ENCODE measurements at places on chromosomes 6 and 20.

DNA sequence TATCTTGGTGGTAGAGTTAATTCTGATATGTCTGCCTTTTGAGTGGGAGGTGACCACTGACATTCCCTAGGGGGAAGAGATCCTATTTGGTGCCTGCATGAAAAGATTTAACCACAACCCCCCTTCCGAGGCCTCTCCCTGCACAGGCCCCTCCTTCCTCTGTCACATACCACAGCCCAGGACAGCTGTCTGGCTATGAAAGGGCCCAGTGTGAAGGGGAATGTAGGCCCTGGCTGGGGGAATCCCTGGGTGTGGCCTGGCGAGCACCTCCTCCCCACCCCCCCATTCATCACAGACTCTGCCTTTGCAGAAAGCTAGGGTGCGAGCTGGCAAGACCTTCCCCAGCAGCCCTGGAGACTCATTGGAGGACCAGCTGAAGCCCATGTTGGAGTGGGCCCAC lies 27.4 kb upstream of the MAPRE1 start:
- no peak for DNase-seq

- DNase-seq = no peak
Measured at GRCh38 chr6:33772082-33772830, 16.7 kb downstream of the LEMD2 start.

DNA sequence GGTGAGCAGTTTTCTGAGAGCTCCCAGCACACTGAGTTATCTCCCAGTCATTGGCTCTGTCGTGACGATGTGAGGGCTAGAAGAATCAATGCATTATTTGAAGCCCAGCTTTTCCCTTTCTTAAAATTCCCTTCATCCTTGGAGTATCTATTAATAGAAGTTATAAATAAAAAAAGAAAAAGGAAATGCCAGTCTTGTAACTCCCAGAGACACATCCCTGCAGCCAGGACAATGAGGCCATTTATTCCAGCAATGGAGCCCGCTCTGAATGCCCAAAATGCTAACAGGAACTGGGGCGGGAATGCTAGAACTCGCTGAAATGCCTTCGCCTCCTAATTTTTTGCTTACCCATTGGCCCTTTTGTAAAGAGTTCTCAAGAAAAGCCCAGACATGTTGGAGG lies 305.8 kb downstream of the TFAP2C start:
- DNase-seq = no peak

DNA sequence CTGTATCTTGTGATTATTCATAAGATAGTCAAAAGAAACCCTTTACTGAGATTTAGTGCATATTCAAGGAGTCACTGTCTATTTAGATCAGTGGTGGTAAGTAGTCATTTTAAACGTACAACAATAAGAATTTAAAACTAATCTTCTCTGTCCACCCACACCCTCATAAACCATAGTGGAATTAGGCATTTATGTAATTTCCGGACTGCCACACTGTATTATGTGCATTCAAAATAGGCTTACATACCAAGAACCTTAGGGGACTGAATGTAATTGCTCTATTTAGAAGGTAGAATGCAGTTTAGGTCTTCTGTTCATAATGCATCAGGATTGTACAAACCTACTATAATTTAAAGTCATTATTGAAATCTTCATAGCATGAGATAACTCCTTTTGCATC lies 685.4 kb downstream of the TENT5A start:
- no peak for DNase-seq

DNA sequence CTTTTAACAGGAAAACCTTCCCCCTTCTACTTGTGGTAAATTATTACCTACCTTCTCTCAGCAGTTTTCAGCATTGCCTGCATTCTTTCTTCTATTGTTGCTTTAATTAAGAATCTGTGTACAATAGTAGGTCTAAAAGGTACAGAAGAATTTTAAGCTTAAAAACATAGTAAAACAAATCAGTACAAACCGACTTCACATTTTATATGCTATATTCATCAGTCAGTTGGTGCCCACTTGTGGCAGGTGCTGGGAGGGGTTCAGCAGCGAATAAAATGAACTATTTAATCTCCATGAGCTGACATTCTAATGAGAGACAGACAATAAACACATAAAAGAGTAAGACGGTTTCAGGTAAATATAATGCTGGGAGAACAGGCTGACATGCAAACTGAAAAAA lies 73.4 kb upstream of the FBXO30 start:
- no peak for DNase-seq

DNA sequence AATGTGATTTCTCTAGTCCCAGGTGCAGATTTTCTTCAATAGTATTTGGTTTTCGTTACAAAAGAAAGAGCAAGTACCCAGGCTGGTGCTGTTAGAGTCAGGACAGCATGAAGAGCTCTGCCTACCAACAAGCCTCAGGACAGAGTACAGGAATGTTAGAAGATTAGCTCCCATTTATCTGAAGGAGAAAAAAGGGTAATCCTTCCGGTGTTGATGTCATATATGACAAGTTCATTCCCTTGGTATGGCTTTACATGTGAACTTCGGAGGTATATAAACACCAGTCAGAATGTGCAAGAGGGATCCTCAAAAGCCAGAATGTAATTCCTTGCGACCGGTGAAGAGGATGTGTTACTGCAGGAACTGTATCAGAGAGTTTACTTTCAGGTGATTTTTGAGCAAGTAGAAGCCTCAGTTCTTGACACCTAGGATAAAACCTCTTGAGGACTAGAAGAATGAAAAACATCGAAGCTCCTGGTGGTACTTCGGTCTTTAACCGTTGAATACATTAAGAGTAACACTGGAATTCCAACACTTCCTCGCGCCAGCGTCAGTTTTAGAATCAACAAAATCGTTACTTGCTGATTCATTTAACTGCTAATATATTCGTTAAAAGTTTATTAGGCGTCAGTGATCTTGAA lies 194.2 kb upstream of the ZNF184 start:
- no peak for DNase-seq

DNA sequence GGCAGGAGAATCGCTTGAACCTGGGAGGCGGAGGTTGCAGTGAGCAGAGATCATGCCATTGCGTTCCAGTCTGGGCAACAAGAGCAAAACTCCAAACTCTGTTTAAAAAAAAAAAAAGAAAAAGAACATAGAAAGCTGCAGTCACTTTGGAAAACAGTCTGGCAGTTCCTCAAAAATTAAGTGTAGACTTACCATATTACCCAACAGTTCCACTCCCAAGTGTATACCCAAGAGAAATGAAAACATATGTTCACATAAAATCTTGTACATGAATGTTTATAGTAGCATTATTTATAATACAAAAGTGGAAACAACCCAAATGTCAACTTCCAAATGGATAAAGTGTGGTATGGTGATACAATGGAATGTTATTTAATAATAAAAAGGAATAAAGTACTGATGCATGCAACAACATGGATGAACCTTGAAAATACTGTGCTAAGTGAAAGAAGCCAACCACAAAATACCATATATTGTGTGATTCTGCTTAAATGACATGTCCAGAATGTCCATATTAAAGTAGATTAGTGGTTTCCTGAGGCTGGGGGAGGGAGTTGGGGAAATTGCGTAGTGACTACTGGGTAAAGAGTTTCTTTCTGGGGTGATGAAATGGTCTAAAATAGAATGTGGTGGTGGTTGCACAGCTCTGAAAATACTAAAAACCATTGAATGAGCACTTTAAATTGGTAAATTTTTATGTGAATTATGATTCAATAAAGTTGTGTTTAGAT lies 62.9 kb downstream of the SUN5 start:
- DNase-seq = no peak

DNA sequence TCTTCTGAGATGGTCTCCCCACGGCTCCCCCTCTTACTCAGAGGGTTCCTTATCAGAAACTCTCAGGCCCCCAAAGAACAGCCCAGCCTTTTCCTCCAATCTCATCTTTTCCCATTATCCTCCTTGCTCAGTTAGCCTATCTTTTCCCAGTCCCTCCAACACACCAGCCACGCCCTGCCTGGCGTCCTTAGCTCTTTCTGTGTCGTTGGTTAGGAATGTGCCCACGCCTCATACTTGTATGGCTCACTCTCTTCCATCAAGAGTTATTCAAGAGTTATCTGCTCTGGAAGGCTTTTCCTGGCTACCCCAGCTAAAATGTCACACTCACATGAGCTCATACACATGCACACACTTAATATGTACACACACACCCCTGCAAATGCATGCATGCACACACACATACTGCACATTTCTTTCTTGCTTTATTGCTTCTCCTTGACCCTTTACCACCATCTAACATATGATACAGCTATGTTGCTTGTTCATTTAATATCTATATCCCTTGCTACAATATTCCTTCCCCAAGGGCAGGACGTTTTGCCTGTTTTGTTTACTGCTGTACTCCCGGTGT lies 37.6 kb downstream of the SLC2A10 start:
- DNase-seq = no peak

DNA sequence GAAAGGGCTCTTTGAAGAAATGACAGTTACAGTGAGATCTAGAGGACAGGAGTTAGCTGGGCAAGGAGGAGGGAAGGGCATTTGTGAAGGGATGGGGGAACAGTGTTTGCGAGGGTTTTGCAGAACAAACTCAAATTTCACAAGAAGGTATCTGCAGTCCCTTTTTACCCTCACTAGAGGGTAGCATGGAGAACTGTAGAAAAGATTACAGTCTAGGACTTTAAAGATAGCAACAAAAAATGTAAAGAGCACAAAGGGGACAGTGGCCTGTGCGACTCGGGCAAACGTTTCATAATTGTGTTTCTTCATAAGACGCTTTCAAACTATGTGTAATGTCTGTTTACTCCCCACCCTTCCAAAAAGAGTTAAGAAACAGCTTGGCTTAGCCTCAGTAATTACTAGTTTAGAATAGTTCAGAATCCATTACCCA lies 21.2 kb upstream of the ASXL1 start:
- DNase-seq = no peak

DNA sequence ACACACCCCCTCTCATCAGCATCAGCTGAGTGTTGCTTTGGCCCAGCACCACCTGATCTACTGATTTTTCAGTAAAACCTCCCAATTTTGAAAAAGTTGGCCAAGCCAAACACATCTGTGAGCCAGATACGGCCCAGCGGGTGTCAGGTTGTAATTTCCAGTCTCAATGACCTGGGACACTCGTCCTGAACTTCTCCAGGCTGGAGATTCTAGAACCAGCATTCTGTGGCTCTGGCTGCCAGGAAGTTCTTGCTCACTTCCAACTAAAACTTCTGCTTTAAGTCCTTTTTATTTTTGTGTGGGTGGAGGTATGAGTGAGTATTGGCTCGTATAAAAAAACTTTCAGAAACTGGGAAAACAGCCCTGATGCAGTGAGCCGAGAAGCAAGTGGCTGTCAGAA lies 5.1 kb downstream of the KIAA1755 start:
- no peak for DNase-seq

- no peak for DNase-seq
Measured at GRCh38 chr6:78909391-78909790, 42.0 kb downstream of the IRAK1BP1 start.

- no peak for DNase-seq
Measured at GRCh38 chr6:1494671-1495070, 105.3 kb downstream of the FOXF2 start.

GRCh38 chr6:167759912-167760311 lies 66.8 kb upstream of the AFDN start:
- no peak for DNase-seq

- no peak for DNase-seq
Measured at GRCh38 chr6:130810307-130811030, 16.7 kb upstream of the SMLR1 start.

DNA sequence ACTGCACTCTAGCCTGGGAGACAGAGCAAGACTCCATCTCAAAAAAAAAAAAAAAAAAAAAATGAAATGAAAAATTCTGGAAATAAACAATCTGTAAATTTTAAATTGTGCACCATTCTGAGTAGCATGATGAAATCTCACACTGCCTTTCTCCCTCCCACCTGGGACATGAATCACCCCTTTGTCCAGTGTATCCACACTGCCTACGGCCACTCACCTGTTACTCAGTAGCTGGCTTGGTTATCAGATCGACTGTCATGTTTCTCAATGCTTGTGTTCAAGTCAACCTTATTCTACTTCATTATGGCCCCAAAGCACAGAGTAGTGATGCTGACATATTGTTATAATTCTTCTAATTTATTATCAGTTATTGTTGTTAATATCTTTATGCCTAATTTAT lies 58.7 kb upstream of the MTHFD1L start:
- DNase-seq = no peak

- no peak for DNase-seq
Measured at GRCh38 chr6:71383901-71384489, 95.4 kb downstream of the OGFRL1 start.

- DNase-seq = no peak
Measured at GRCh38 chr20:9359561-9360308, 154.7 kb upstream of the LAMP5 start.

DNA sequence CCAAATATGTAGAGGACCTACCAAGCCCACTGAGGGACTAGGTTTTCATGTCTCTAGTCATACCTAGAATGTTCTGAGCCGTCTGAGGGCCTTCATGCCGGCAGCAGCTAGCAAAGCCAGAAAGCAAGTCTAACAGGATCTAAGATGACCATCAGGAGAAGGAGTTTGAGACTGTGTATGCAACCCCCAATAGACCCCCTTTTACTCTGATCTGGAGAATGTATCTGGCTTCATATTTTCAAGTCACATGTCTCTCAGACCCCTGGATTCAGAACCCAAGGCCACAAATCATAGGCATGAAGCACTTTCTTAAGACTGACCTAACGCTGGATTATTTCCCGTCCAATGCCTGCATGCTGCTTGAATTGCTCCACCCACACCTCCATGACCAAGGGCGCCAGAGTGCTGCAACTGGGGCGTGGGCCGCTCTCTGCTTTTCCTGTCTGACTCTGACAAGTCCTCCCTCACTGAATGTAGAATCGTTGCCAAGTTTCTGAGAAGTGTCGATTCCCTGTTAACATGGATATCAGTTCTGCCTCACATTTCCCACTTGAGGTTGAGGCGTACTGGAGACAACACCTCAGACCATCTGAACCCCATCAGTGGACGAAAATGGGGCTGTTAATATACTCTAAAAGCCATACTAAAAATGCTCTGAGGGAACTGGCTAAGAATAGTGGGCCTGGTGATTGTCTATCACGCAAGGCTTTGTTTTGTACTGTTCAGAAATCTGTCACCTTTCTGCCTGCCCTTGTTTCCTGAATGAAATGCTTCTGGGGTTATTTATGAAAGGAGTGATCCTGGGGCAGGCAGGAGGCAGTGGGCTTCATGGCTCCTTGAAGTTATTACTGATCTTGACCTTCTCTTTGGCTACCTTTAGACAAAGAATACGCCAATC lies 23.9 kb upstream of the ASXL1 start:
- DNase-seq = peak; percentile 65

Measured in stimulated activated naive CD4-positive, alpha-beta T cell treated with Interleukin-2 at 50 U/mL for 16 hours (primary cell).